Right atrium auricular region (tissue), 2 donors: ENCODE measurements at places on chromosomes 13 and 19. TPM values are rescaled to one million over a fixed set of nuclear protein-coding genes. Genes with fewer than 3 reads are reported as not detected.
A peak's percentile ranks its signal among the peaks of the same experiment; 100 is the strongest.

GRCh38 chr19:41154060-41154459 is 39.0 kb upstream of the CYP2S1 start:
- no peak overlapping the region for H3K27ac ChIP-seq
- no peaks in the 10 kb centered on the region for H3K36me3 ChIP-seq
- H3K4me1 ChIP-seq: no peaks in the 10 kb centered on the region

DNA sequence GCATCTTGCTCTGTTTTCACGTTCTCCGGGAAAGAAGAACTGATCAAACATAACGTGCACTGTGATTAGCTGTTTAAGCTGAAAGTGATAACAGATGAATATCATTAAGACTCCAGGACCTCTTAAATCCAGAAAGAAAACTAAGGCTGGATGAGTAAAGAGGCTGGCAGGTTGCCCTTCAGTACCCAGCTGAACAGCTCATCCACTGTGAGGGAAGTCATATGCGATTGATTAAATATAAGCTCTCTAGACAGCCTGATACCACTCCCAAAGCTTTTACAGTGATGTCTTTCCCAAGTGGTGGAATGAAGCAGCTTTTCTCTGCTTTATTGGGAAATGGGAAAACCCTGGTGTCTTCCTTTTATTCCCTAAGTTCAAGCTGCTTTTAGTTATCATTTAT is 116.9 kb downstream of the EFNB2 start:
- H3K27me3 ChIP-seq: no peaks in the 10 kb centered on the region
- H3K36me3 ChIP-seq: no peaks in the 10 kb centered on the region
- H3K4me3 ChIP-seq: no peak overlapping the region
- H3K4me1 ChIP-seq: no peaks in the 10 kb centered on the region

- no peaks in the 10 kb centered on the region for H3K36me3 ChIP-seq
- H3K27me3 ChIP-seq: no peaks in the 10 kb centered on the region
- H3K4me3 ChIP-seq: no peak overlapping the region
- no peak for DNase-seq
Measured at GRCh38 chr19:42140125-42140754, 8.0 kb upstream of the POU2F2 start.

The PRTN3 gene
- not detected for total RNA-seq

- no peaks in the 10 kb centered on the region for H3K4me1 ChIP-seq
- no peaks in the 10 kb centered on the region for H3K27me3 ChIP-seq
- H3K4me3 ChIP-seq: peak overlapping the region; percentile 75
Measured at GRCh38 chr19:43754253-43754502, 584 bp downstream of the SMG9 start.

DNA sequence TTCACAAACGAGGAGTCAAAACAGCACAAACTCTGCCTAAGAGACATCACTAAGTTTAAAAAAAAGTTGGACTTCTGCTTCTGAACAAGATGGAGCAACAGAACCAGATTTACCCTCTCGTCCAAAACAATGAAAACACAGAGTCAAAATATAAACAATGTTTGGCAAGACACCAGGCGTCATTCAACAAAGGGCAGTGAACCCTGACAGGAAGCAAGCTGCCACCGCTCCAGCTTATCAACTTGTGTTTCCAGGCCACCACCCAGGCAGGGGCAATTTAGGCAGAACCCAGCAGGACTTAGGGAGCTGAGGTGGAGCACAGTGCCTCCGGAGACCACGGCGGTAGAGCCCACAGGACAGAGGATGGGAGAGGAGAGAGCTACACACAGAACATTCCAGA is 8.6 kb upstream of the NAPA start:
- no peak overlapping the region for H3K4me3 ChIP-seq
- H3K36me3 ChIP-seq: no peaks in the 10 kb centered on the region
- no peak for DNase-seq
